ENCODE measurements at places on chromosomes 3 and 15.

DNA sequence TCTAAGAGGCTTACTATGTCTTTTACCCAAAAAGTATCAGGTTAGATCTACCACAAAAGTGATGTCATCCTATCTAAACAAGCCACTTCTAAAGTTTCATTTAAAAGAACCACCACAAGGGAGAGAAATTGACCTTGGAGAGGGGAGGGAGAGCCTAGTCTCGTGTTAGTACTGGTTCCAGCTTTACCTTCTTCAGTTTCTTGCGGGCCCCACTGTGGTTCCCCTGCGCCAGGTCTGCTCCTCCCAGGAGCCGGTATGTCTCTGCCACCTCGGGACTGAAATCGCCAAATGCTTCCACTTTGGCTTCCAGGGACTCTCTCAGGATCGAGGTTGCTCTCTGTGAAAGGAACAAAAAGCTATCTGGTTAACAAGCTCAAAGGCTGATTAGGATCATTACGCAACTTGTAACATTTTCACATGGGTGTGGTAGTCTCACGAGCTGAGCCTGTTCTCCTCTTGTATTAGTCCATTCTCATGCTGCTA, 51.1 kb downstream of the SYNM start:
- no peak for DNase-seq

DNA sequence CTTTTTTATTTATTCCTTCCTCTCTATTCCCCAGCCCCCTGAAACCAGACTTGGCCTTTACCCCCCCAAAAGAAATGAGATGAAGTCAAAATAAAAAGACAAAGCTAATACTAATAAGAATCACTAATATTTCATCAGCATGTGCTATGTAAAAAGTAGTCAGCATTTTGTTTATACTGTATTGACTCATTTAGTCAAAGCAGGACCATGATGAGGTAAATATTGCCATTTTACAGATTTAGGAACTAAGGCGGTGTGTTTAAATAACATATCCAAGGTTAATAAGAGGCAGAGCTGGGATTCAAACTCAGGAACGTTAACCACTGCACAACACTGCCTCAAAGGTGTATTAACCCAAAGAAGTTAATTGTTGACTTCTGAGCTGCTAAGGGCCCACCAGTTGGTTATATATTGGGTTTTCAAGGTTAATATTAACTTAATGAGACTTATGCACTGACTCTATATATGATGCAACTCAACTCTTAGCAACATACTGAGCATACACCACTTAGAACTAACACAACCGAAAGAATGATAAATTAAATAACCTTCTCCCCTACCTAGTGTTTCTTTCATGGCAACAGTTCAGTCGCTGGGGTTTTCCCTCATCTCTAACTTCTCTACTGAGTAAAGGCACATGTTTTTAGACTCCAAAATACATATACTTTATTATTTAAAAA, 34.7 kb downstream of the FOXP1 start:
- DNase-seq, result no peak

- peak; percentile 6 for DNase-seq
These were observed 52.0 kb downstream of the ILDR1 start for GRCh38 chr3:121970047-121970446.

DNA sequence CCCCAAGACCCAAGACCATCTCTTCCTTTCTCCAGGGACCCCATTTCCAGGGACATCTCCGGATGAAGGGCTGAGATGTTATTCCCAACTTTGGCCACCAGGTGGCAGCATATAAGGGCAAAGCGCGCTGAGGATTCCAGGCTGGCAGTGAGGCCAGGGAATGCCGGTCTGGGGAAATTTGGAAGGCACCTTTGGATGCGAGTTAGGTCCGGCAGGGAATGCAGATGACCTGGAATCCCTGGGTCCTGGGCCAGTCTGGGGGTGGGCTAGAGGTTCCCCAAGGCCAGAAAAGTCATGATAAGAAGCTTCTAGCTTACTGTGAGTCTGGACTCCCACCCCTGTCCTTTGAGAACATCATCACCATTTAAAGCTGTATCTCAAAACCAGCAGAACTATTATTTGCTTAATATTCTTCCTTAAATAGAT, 1.6 kb upstream of the CHST13 start:
- peak; percentile 73 for DNase-seq

DNA sequence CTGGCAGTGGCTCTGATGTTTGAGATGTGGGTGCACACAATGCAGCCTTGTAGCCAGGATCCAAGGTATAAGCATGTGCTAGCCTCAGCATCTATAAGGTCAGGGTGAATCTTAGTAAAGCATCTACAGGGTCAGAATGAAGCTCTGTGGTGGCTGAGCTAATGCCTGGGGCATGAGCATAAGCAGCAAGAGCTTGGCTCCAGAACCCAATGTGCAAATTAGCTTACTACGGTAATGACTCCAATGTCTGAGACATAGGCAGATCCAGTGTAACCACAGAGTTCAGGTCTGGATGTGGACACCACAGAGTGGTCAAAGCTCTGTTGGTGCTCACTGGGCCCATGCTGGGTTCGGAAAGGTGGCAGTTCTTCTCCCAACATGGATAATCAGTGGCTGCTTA, 304.5 kb upstream of the NECTIN3 start:
- DNase-seq, result peak; percentile 10

DNA sequence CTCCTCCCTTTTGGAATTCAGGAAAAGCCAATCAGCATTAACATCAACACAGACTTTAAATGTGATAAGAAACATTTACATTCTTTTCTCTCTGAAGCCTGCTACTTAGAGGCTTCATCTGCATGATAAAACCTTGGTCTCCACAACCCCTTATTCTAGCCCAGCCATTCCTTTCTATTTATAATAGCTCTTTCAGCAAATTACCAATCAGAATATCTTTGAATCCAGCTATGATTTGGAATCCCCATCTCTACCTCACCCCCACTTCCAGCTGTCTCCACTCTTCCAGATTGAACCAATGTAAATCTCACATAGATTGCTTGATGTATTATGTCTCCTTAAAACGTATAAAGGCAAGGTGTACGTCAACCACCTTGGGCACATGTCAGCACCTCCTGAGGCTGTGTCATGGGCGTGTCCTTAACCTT, 139.7 kb downstream of the TUSC7 start:
- DNase-seq, result no peak

DNA sequence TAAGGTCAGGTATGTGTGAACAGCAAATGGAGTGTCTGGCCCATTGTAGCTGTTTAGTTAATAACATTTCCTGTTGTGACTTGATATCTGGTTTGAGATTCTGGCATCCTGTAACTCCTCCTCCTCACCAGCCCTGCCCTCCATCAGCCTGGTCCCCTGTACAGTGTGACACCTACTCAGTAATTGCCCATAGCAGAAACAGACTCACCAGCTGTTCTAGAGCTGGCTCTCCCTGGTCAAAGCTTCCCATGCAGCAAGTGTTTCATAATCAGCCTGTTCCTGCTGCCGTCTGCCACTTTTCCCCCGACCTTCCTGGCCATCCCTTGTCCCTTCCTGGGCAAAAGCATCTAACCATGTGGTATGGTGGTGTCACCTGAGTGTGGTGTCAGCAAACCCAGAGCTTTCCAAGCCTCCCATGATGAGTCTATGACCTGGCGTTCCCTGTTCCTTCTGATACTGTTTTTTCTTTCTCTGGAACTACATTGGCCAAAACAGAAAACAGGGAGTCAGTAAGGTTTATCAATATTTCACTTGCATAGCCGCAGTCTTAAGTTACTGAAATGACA, 55.4 kb downstream of the B3GALNT1 start:
- no peak for DNase-seq

DNA sequence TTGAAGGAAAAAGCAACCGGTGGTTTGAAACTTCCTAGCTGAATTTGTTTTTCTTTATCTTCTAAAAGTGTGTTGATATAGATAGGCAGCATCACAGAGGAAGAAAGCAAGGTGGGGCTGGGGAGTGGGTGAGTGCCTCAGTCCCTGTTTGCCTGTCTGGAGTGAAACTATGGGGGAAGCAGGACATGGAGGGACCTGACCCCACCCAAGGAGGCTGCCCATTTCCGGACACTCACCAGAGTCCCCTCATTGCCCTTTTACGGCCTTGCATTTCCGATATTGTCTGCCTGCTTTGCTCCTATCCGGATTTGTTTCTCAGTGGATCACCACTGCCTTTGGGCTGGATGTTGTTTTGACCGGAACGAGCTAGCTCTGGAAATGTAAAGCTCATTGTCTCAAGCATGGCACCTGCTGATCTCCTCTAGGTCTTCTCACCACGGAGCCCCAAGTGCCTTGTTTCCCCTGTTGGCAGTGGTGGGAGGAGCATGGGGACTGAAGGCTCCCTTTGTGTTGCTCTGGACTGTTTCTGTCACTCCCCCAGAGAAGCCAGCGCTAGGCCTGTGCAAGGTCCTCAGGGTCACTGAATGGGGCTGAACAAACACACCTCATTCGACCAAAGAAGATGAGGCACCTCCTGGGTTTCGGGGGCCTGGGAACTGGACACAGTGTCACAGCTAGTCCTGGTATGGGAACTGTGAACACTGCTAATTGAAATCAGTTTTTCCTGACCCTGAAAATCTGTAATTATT, 7.0 kb downstream of the CLDN11 start:
- DNase-seq, result no peak

DNA sequence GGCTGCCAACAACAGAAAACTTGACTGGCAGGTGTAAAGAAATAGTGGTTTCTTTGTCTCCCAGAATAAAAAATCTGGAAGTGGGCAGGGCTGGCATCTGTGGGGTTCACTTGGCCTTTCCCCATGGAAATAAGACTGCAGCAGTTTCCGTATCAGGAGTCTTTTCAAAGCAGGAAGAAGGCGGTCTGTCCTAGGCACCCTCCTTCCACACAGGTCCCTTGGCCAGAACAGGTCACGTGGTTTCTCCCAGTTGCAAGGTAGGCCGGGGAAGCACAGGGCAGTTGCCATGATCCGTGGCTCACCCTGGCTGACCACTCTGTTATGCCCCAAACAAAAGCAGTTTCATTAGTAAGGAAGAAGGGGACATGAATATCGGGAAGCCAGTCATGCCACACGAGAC, 45.4 kb downstream of the ZDHHC19 start:
- no peak for DNase-seq

GRCh38 chr15:38559131-38559530, 5.5 kb downstream of the RASGRP1 start:
- DNase-seq, result no peak

DNA sequence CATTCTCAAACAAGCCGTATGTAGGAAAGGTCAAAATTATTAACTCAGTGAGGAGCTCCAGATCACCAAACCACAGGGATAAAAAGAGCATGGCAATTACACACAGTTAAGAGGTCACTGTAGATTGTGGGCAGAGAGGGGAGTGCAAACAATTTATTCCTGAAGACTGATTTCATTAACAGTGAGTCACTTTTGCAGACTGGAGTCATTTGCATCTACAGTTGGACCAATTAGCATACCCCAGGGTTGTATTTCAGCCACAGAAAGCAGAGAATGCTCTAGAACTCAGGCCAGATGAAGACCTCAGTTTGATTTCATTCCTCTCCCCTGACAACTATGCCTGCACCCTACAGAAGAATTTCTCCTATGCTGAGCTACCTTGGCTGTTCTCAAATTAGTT, 40.1 kb downstream of the SETMAR start:
- peak; percentile 91 for DNase-seq

DNA sequence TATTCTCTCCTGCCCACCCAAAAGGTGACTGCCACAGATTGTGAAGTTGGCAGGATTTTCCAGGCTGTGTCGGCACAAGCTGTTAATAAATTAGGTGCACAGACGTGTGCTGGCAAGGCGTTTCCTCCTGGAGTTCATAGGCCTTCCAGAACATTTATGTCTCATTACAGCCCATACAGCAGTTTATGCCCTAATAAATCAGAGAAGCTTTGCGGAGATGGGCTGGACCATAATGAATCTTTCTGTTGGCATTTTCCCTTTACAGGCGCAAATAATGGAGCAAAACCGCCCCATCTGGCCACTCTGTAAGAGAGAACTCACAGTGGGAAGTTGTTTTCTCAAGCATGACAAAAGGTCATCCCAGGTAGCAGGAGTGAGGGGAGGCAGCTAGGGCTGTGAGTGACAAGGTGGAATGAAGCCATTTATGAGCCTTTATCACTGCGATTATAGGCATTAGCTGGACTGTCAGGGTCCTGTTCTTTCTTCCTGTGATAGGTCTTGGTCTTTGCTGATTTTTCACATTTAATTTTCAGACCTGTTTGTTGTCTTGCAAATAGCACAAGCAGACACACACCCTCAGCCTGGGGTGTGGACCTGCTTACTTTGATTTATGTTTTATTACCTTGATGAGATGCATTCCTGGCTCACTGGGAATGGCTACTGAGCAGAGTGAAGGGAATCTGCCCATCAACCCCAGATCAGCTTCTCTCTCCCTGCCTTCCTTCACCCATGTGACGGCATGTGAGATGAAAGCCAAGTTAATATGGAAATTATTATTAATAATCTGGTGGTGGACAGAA, 257.5 kb downstream of the LRTM1 start:
- no peak for DNase-seq

DNA sequence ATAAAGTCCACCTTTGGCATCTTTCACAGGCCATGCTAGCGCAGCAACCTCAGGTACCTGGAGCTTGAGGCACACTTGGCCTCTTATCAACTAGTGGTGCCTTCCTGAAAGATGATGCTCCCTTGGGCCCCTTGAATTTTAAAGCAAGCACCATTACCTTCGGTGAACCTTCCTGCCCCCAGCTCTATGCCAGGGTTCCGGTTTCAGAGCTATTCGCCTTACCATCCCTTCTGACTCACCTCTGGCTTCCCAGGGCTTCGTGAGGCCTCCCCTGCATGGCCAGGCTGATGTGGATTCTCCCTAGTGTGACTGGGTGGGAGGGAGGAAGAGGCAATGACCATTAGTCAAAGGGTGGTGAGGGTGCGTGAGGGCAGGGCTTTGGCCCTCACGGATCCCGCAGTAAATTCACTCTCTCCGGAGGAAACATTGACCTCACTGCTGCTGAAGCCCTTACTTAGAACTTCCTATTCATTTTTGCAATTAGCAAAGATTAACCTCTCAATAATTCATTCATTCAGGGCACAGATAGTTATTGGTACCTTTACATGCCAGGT, 16.3 kb downstream of the BHLHE40 start:
- peak; percentile 73 for DNase-seq

- DNase-seq, result peak; percentile 38
These were observed 67.1 kb downstream of the MB21D2 start for GRCh38 chr3:192850451-192850981.

DNA sequence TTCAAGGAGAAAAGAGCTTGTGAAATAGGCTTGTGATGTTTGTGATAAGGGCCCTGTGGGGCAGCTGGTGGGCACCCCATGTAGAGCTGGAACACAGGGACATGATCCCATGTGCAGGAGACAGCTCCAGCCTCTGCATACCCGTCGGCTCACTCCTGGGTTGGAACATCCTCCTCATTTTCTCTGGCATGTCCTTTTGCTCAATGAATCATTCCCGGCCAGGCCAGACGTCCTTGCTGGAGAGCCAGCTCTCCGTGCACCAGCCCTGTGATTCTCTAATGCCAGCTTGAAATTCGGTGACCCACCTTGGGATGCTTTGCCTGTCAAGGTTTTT, 77.3 kb downstream of the SMAD3 start:
- peak; percentile 72 for DNase-seq

- DNase-seq, result peak; percentile 24
These were observed 325.5 kb downstream of the SATB1 start for GRCh38 chr3:18099611-18100010.
